ENCODE measurements at places on chromosomes 6 and 20.

GRCh38 chr20:33914919-33915318 lies 78.8 kb upstream of the RALY start:
- DNase-seq, result peak; percentile 36

- no peak for DNase-seq
Observed at GRCh38 chr20:45432294-45432693, 16.4 kb downstream of the PIGT start.

- no peak for DNase-seq
Observed at GRCh38 chr6:96795481-96795880, 41.8 kb downstream of the GPR63 start.

GRCh38 chr6:44054721-44055559 lies 72.3 kb downstream of the MRPL14 start:
- DNase-seq, result peak; percentile 76

GRCh38 chr20:5364136-5364821 lies 47.5 kb upstream of the PROKR2 start:
- DNase-seq, result no peak

DNA sequence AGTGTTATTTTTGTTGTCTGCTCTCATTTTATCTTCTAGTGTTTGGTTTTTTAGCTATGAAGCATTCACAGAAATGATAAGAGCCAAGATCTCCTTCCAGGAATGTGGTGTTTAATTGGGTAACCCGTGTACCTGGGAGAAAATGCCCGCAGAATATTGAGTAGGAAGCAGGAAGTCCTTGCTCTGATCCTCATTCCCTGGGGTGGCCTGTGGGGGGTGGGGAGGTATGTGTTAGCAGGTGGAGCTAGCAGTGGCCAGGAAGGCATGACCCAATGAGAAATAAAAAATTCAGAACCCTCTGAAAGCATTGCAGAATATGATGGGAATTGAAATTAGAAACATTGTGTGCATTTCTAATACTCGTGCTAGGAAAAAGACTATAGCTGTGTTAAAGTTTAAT lies 100.8 kb downstream of the DTD1 start:
- no peak for DNase-seq

- DNase-seq, result no peak
Observed at GRCh38 chr6:143478479-143479062, 28.0 kb downstream of the PEX3 start.

GRCh38 chr20:45098103-45098773 lies 2.7 kb downstream of the KCNS1 start:
- no peak for DNase-seq

DNA sequence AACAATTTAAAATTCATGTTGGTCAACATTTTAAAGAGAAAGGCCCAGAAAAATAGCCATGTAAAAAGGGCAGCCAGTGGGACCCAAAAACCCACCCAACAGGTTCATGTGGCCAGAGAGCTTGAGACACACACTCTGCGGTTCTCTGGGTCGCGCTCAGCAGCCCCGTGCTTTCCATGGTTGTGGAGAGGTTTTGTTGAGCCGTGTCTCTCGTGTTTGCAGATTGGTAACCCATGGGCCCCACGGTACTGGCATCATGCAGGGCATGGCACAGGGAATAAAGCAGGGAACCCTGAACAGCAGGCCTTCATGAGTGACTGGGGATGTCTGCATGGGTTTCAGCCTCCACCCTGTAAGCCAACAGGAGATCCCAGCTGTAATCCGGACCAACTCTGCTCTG lies 127.7 kb upstream of the CST7 start:
- DNase-seq, result no peak

DNA sequence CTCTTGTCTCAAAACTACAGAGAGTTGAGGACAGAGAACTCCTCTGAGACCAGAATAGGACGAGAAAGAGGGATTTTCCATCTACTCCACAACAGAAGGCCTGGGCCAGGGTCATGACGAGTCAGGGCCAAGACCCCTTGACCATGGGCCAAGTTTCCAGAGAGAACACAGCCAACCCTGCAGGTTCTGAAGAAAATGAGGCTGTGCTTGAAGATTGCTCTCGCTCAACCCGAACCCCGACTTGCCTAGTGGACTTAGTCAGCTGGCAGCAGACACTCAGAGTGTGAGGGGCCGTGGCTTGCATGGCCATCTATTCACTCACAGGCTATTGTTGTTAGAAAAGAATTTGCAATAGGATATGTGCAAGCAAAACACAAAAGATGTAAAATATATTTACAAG lies 54.5 kb downstream of the TMEM242 start:
- DNase-seq, result no peak

DNA sequence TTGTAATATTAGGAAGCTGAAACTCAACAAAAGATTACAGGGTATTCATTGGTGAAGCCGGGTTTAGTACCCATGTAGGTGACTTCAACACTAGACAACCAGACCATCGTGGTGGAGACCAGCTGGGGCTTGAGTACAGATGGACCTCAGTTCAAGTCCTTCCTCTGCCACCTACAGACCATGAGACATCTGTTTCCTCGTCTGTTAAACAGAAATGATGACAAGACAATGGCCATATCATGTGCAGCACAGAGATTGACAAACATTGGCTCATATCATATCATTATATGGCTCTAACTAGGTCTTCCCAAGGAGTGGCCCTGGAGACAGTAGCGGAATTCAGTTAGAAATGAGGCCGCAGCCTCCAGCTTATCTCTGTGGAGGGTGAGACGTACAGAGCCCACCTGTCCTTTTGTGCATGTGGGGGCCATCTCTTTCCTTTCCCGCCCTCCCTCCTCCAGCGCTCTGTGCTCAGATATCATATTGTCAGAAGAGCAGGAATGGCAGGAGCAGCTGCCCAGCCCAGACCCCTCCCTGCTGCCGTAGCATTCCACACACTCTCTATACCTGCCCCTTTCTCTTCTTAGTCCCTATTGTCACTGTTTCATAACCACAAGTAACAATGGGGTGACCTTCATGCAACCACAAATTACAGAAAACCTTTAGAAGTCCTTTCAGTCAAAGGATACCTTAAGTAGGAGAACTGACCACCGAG lies 75.1 kb downstream of the LY86 start:
- DNase-seq, result no peak

DNA sequence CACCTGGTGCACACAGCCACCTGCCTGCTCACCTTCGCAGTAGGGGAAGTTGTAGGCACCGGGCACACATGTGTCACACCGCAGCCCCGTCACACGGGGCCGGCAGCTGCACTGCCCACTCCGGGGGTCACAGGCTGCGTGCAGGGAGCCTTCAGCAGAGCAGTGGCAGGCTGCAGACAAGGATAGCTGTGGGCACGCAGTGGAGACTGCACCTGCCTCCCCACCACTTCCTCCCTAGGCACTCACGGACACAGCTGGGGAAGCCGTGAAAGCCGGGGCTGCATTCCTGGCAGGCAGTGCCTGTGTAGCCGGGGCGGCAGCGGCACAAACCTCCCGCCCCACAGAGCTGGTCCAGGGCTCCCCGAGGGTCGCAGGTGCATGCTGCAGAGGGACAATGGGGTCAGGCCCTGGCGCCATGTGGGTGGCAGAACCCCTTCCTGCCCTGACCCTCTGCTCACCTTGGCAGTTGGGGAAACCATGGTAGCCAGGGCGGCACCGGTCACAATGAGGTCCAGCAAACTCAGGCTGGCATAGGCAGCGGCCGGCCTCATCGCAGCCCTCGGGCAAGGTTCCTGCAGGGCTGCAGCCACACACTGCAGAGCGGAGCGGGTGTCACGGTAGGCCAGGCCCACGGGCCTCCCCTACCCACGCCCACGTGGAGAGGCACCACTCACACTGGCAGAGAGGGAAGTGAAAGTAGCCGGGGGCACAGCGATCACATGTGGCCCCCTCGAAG lies 29.4 kb downstream of the LAMA5 start:
- no peak for DNase-seq

- no peak for DNase-seq
Observed at GRCh38 chr6:87944541-87944954, 103.1 kb upstream of the SPACA1 start.

- DNase-seq, result no peak
Observed at GRCh38 chr6:40672087-40672486, 84.9 kb upstream of the LRFN2 start.
